Activated naive CD8-positive, alpha-beta T cell treated with anti-CD3 and anti-CD28 coated beads, Interleukin-2, amount 10 ng/mL, durations not matched to agents 7 days and 5 days (primary cell): ENCODE measurements at places on chromosomes 3 and 15.

GRCh38 chr3:88773766-88774165, 333.7 kb upstream of the EPHA3 start:
- no peak for DNase-seq

- no peak for DNase-seq
Measured at GRCh38 chr15:70376031-70376928, 278.6 kb upstream of the TLE3 start.

- DNase-seq: no peak
Measured at GRCh38 chr3:173340626-173341025, 56.9 kb upstream of the NLGN1 start.

DNA sequence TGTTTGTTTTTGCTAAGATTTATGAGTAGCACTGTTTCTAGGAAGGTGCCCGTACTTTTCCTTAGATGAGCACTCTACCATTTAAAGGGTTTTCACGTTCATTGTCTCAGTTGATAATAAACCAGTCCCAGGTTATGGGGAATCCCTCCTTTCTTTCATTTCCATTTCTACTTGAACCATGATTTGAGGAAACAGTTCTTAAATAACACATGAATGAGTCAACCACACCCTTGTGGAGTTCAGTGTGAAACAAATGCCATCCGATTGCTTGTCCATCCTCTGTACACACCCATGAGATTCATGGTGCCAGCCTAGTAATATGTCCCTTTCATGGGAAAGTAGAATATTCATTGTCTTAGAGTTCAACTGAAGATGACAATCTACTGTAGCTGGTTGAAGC, 23.1 kb downstream of the CMTM8 start:
- no peak for DNase-seq

- DNase-seq: no peak
Measured at GRCh38 chr15:36682101-36682500, 102.7 kb downstream of the CDIN1 start.

- DNase-seq: no peak
Measured at GRCh38 chr15:89823836-89824606, 9.4 kb upstream of the ANPEP start.

DNA sequence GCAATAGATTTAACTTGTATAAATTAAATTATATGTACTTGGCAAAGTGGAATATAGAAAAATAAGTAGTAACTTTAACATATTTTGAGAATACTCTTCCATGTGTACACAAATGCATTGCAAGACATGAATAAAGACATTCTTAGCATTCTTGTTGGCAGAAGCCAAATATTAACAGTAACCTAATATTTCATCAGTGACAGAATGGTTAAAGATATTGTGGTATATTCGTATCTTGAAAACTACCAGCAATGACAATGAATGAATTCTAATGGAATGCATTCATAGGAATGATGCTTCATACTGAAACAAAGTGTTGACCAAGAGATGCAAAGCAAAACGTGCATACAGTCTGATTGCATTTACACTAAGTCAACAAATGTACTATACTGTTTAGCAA, 524.7 kb downstream of the GRM7 start:
- DNase-seq: no peak

GRCh38 chr15:75416584-75416983, 34.9 kb downstream of the SIN3A start:
- no peak for DNase-seq

- no peak for DNase-seq
Measured at GRCh38 chr3:154684021-154684420, 254.0 kb upstream of the GPR149 start.

GRCh38 chr3:79521221-79521848, 246.5 kb downstream of the ROBO1 start:
- DNase-seq: no peak

DNA sequence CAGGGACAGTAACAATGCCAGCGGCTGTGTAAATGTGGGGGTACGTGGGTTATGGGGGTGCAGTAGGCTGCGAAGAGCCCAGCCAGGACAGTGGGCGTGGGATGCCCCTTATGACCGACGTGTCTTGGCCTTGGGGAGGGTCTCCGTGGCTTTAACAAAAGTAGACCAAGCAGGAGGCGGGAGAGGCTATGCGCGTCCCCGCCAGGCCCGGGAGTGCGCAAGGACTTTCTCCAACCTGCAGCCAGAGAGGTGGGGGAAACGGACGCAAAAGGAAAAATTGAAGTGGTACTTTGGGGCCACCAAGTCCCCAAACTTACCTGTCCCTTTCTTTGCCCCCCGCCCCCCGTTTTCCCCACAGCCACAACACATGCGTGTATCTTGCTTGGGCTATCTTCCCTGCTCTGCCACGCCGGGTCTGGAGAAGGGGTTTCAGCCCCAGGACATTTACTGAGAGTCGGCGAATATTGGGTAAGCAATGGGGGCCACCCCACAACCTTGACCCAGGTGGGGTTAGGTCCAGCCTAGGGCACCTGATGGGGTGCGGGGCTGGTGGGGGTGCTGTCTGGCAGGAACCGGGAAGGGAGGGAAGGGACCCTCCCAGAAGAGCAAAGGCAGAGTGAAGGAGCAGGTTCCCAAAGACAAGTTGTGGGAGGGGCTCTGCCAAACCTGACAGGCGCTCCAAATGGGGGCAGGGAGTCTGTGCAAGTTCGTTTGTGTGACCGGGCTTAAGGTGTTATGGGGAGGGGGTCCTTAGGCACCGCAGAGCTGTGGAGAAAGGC, 652 bp downstream of the ISLR2 start:
- DNase-seq: no peak

GRCh38 chr3:177589911-177590381, 392.7 kb upstream of the TBL1XR1 start:
- no peak for DNase-seq

DNA sequence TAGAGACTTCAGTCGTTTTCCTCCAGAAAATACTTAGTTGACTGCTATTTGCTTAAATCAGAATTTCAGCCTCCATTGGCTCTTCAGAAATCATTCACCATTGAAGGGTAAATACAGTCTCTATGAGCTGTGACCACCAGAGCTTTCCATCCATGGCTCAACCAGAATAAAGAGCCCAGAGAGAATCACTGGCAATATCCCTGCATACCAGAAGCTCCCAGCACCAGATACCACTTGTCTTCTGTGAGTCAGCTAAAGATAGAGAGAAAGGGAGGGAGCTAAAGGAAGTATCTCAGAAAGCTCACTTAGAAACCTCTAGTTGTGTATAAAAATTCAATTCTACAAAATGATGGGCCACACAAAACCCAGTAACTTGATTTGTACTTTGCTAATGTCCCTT, 115.2 kb upstream of the TMCO5A start:
- no peak for DNase-seq

- DNase-seq: no peak
Measured at GRCh38 chr3:57068437-57069089, 8.1 kb downstream of the SPATA12 start.

- DNase-seq: no peak
Measured at GRCh38 chr3:113096188-113096892, 105.6 kb downstream of the GTPBP8 start.

DNA sequence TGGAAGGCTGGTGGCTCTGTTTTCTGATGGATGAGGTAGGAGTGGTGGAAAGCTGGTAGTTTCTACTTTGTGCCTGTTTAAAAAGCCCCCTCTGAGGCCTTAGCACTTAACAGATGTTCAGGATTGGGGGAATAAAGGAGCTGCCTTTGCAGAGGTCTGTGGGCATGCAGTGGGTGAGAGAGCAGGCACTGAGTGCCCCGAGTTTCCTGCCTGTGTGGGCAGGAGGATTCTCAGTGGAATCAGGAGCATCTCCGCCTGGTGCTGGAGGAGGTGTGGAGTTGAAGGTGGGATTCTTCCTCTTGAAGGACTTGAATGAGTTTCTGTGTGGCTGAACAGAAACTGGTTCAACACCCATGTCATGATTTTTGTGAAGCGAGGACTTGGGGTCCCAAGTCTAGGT, 74.3 kb downstream of the IGF1R start:
- DNase-seq: no peak

DNA sequence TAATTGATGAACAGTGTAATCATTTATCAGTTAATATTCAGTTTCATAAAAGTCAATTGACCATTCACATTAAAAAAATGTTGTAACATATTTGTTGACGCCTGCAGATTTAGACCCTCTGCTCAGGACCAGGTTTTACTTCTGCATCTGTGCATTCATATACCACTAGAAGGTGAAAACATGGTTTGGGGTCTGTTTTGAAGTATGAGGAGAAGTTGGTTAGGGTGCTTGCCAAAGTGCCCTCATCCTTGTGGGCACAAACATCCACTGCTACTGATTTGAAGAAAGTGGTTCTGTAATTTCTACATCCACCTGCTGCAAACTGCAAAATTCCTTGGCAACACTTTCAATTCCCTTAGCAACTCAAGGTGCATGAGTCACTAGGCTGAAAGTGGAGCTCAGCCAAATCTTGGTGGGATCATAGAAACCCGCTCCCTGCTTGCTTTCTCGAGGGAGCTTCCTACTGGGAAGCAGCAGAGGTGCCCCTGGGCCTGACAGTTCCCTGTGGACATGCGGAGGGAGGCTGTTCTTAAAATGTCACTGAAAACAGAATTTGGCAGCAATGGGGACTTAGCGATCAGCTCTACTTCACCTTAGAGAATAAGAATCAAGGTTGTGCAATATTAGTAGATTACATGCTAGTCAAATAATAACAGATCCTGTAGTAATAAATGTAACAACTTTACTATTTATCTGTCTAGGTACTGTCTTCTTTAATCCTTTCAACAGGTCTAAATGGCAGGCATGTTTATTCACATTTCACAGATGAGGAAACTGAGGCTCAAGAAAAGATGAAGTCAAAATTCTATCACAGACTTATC, 301.0 kb upstream of the TBL1XR1 start:
- DNase-seq: no peak

GRCh38 chr3:17632401-17633100, 109.9 kb downstream of the TBC1D5 start:
- no peak for DNase-seq

DNA sequence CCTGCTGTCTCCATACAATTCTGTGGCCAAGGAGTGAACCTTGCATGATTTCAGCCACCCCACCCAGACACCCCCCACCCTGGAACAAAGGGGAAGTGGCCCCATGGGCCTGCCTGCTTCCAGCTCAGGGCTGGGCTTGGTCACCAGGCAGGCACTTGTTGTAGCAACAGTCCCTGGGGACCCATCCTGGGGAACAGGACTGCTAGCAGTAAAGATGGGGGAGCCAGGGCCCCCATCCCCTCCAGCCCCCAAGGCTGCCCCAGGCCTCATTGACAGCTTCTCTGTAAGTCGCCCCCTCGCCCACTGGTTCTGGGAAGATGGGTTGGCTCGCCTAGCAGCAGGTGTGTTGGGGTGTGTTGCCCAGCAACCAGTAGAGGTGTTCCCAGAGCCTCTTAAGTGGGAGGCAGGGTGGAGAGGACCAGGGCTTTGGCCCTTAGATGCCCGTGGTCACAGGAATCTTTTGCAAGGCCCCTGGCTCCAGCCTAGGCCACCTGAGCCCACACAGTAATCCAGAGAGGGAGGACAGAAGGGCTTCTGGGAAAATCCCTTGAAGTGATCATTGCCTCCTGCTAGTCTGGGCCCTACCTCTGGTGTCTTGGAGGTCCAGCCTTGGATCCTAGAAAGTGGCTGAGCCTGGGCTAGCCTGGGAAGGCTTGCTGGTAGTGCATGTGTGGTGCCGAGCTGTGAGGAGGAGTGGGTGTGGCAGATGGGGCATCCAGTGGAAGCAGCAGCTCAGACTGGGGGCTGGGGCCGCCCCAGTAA, 48.9 kb downstream of the CYP11A1 start:
- DNase-seq: no peak

DNA sequence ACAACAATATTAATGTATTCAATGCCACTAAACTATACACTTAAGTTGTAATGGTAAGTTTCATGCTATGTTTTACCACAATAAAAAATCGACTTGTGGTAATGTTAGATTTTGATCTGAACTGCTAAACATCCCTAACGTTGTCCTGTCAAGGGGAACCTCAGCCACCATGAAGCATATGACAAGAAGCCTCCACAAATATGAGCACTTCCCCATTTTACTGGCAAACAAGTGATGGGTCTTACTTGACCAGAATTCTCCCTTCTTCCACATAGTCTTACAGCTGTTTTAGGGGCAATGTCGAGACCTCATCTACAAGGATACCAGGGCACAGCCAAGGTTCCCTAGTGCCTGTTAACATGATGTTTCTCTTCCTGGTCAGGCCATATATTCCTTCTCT, 124.2 kb upstream of the ABI3BP start:
- DNase-seq: no peak

GRCh38 chr3:116607205-116607604, 102.4 kb upstream of the TUSC7 start:
- DNase-seq: no peak

DNA sequence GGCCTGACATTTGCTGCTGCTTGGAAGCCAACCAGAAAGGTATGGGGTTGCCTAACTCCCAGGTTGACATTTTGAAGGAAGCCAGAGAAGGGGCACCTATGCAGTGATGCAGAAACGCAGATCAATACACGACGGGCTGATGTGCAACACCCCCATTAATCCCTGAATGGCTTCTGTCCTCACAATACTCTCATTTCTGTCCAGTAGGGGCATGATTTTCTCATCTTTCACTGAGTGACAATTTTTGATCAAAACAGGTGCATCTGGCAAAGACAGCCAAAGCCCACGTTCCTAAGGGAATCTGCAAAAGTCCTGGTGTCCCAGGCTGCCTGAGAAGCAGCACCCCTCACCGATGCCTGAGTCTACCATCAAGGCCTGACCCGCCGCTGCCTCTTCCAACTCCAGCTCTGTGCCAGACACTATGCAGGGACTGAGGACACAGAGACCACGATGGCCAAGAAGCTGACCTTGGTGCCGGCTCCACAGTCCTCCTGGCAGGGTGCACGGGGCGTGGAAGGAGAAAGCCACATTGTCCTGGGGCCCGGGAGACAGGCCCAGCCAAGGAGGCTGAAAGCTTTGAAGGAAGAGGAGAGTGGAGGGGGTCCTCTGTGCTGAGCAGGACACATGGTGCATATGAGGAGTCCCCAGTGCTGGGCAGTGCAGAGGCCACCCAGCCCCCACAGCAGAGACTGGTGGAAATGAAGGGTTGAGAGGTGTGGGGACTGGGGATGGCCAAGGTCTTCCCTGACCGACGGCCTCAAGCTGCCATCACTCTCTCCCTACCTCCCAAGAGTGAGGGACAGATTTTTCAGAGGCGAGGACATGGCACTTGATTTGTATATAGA, 159.6 kb downstream of the NUP210 start:
- DNase-seq: no peak

DNA sequence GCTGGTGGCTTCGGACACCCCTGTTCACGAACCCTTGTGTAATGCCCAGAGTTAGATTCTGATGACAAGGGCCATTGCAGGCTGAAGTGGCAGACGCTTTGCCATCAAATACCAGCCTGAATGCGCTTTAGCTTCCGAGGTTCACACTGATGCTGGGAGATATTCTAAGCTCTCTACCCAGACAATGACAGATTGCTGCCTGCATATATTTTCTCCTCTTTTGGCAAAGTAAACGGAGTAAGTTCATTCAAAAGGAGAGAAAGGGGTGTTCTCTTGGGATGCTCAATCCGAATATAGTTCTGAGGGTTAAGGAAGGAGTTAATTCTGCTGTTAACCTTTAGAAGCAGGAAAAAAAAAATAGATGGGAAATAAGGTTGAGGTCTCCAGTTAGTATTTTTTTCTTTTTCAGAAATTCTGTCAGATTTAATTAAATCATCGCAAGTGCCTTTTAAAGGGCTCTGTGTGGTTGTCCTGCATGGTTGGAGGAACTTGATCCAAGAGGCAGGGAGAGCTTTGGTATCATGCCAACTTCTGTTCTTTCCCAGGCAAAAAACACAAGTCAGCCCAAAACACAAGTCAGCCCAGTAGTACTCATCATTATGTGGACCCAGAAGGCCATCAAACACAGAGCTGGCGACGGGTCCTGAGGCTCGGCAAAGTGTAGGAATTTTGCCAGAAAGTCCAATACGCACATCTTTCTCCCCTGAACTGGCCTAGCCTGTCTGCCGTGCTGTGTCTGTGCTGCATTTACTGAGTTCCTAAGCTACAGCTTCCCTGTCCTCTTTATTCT, 70.9 kb upstream of the ST8SIA2 start:
- DNase-seq: no peak
